ENCODE measurements at places on chromosomes 13 and 19.

DNA sequence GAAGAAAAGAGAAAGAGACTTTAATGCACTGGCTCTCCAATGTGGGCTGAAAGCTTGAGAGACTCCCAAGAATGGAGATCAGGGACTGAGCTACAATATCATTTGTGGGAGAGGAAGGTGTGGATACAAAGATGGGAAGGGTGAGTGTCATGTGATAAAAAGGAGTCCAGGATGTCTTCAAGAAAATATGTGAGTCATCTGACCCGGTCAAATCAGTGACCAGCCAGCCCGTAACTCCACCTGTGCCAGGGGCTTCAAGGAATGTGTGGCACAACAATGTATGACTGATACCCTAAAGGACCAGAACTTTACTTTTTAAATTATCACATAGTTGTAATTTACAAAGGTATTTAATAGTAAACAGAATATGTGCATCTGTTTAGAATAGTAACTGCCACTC, 97.2 kb downstream of the DOCK9 start:
- DNase-seq: no peak

DNA sequence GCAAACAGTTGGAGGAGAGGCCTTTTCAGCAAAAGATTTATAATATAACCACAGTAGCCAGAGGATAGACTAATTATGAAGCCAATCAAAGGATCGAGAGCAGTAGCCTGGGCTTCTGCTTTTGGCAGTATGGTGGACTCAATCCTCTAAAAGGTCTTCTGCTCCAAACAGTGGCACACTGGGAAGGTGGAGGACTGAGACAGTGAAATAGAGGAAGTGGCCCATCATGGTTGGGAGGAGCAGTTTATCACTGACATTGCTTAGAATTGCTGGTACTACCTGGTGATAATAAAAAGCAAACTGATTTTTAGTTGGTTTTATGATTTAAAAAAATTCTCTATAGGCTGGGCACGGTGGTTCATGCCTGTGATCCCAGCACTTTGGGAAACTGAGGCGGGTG, 20.9 kb upstream of the PLAUR start:
- DNase-seq: no peak

- no peak for DNase-seq
Observed at GRCh38 chr19:51799034-51799773, 4.2 kb downstream of the FPR3 start.

- DNase-seq: no peak
Observed at GRCh38 chr13:22770891-22771290, 409.9 kb upstream of the SGCG start.

GRCh38 chr13:29587645-29588044, 7.8 kb downstream of the SLC7A1 start:
- DNase-seq: no peak

- DNase-seq: no peak
Observed at GRCh38 chr19:3518659-3519058, 12.5 kb downstream of the FZR1 start.

DNA sequence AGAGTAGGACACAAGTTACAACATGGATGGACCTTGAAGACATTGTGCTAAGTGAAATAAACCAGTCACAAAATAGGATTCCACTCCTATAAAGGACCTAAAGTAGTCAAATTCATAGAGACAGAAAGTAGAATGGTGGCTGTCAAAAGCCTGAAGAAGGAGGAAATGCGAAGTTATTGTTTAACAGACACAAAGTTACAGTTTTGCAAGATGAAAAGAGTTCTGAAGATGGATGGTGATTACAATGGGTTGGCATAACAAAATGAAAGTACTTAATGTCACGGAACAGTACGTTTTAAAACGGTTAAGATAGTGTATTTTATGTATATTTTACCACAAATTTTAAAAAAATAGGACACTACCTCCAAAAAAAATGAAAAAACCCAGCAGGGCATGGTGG, 34.8 kb downstream of the FOXO1 start:
- no peak for DNase-seq

DNA sequence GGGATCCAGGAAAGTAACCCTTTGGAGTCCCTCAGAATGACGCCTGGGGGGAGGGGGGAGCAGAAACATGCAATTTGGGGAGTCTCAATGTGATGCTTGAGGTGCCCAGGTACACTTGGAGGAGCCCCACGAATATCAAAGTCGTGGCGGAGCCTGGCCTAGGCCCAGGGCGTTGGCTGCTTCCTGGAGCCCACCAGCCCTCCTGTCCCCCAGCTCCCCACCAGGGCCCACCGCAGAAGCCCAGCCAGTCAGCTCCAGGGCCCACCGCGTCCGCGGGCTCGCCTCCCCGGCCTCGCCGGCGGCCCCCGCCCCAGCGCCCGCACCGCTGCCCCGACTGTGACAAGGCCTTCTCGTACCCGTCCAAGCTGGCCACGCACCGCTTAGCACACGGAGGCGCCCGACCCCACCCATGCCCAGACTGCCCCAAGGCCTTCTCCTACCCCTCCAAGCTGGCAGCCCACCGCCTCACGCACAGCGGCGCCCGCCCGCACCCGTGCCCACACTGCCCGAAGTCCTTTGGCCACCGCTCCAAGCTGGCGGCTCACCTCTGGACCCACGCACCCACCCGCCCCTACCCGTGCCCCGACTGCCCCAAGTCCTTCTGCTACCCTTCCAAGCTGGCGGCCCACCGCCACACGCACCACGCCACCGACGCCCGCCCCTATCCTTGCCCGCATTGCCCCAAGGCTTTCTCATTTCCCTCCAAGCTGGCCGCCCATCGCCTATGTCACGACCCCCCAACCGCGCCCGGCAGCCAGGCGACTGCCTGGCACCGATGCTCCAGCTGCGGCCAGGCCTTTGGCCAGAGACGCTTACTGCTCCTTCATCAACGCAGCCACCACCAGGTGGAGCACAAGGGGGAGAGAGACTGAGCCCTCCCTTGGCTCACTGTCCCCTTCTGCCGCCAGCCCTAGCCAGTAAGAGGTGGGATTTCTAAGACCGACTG, 2.1 kb downstream of the ZNF575 start:
- DNase-seq: no peak

DNA sequence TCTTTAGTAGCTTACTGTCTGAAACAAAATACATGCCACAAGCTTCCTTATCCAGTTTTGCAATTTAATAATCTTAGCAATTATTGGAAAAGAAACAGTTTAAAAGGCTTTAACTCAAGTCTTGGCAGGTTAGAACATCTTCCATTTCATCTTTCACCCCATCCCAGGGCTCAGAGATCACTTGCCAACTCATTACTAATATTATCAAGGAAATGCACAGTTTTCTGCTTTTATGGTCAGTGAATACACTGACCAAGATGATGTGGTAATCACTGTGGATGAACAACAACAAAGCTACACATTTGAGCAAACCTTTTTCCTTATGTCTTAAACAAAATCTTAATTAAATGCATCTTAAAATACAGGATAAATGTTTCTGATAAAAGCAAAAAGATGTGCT, 48.0 kb upstream of the ITM2B start:
- DNase-seq: no peak

DNA sequence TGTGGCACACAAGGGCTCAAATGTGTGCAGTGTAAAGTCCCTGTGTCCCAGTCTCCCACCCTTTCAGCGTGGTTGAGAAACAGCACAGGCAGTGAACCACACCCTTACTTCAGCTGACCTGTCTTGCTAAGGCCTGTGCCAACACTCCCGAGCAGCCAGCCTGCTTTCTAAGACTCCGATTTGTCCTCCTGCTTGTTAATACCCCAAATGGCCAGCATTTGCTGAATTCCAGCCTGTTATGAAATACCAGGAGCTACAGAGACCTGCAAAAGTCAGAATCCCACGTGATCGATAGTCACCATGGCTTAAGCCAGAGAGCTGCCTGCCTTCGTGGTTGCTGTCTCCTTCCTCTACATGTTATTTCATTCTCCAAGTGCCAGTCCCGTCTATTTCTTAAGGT, 200.5 kb downstream of the FGF9 start:
- no peak for DNase-seq

- no peak for DNase-seq
Observed at GRCh38 chr13:49810567-49811526, 18.4 kb upstream of the KPNA3 start.

GRCh38 chr13:47901441-47901840, 99.6 kb downstream of the SUCLA2 start:
- no peak for DNase-seq

DNA sequence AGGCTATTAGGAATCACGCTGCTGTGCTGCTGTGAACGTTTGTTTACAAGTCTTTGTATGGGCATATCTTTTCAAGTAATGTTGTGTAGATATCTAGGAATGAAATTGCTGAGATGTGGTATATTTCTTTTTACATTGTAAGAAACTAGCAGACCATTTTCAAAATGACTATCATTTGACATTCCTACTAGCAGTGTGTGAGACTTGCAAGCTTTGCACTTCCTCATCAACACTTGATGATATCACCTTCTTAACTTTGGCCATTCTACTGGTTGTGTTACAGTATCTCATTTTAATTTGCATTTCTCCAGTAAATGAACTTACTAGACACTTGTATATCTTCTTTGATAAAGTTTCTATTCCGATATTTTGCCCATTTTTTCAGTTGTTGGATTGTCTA, 12.1 kb downstream of the METTL21C start:
- DNase-seq: no peak

GRCh38 chr13:54449922-54450321, 1421.3 kb downstream of the OLFM4 start:
- no peak for DNase-seq

- DNase-seq: no peak
Observed at GRCh38 chr13:95245071-95245470, 56.2 kb downstream of the ABCC4 start.

All from stimulated activated CD8-positive, alpha-beta memory T cell treated with anti-CD3 and anti-CD28 coated beads, Interleukin-7, amount 100 ng/mL, for 4 hours (primary cell).